ENCODE measurements at places on chromosomes 6 and 20. TPM values are rescaled to one million over a fixed set of nuclear protein-coding genes. Genes with fewer than 3 reads are reported as not detected.

Gene ZSCAN31
- total RNA-seq, result 7.8 TPM

Gene KCNK16
- total RNA-seq, result not detected

Gene SMLR1
- not detected for total RNA-seq

Gene FOXA2
- under 0.01 TPM for total RNA-seq

Gene PBOV1
- not detected for total RNA-seq

Gene EHMT2
- total RNA-seq, result 48.6 TPM

Gene NKX2-4
- total RNA-seq, result not detected

Gene COL11A2
- 0.14 TPM for total RNA-seq

Gene C6orf47
- total RNA-seq, result 23.8 TPM

Gene RIPOR3
- total RNA-seq, result 21.7 TPM

Gene CASS4
- 0.09 TPM for total RNA-seq

Gene SH3BGRL2
- 2.2 TPM for total RNA-seq

Gene HSPA1B
- total RNA-seq, result 113 TPM

Gene NOX3
- total RNA-seq, result not detected

Gene PNPLA1
- under 0.01 TPM for total RNA-seq

Gene SEL1L2
- not detected for total RNA-seq

Gene HLA-DRB1
- total RNA-seq, result not detected

Gene SNRPB
- 82.6 TPM for total RNA-seq

Gene ASIP
- total RNA-seq, result not detected

Gene ZNF334
- total RNA-seq, result 2.0 TPM

Gene ADAM33
- total RNA-seq, result 44.4 TPM

Gene TMEM200A
- total RNA-seq, result 35.3 TPM

Gene ARFGEF3
- under 0.01 TPM for total RNA-seq

Gene CFAP206
- 0.09 TPM for total RNA-seq

Gene ENPP3
- 0.37 TPM for total RNA-seq

Gene SLC22A2
- total RNA-seq, result not detected

Gene AVP
- not detected for total RNA-seq

Gene MOXD1
- 63.3 TPM for total RNA-seq

Gene IRAK1BP1
- total RNA-seq, result 3.7 TPM

Gene EPHA7
- under 0.01 TPM for total RNA-seq

Gene THBD
- total RNA-seq, result 1.2 TPM

Gene SMIM29
- 20.8 TPM for total RNA-seq

Gene HAO1
- total RNA-seq, result not detected

Gene HMGCLL1
- 0.18 TPM for total RNA-seq

Gene CTAGE9
- total RNA-seq, result not detected

Gene CLVS2
- total RNA-seq, result under 0.01 TPM

Gene MMUT
- total RNA-seq, result 16.1 TPM

Gene MAD2L1BP
- total RNA-seq, result 17.9 TPM

Gene AURKA
- total RNA-seq, result 5.8 TPM

Gene MRAP2
- total RNA-seq, result 0.65 TPM

Gene SCAF8
- 24.1 TPM for total RNA-seq

Gene SYNDIG1
- total RNA-seq, result 1.1 TPM

Gene TAF8
- 12.6 TPM for total RNA-seq

Gene PDE10A
- total RNA-seq, result 89.7 TPM

Gene LAMA4
- total RNA-seq, result 421 TPM

Gene BLTP3A
- total RNA-seq, result 5.7 TPM

Gene IYD
- total RNA-seq, result not detected

Gene RPN2
- 314 TPM for total RNA-seq

Gene NOTCH4
- 0.85 TPM for total RNA-seq

Gene VSTM2L
- 1.1 TPM for total RNA-seq

Gene ZNF391
- total RNA-seq, result 0.92 TPM

Gene ZFP57
- total RNA-seq, result not detected

Gene MOCS1
- total RNA-seq, result 8.0 TPM

Gene BTNL2
- not detected for total RNA-seq

Gene ERVFRD-1
- not detected for total RNA-seq

Gene CPXM1
- total RNA-seq, result 0.71 TPM
